Mesenteric fat pad (tissue), 1 donor: ENCODE measurements at places on chromosomes 12 and 14.
A peak's percentile ranks its signal among the peaks of the same experiment; 100 is the strongest.

DNA sequence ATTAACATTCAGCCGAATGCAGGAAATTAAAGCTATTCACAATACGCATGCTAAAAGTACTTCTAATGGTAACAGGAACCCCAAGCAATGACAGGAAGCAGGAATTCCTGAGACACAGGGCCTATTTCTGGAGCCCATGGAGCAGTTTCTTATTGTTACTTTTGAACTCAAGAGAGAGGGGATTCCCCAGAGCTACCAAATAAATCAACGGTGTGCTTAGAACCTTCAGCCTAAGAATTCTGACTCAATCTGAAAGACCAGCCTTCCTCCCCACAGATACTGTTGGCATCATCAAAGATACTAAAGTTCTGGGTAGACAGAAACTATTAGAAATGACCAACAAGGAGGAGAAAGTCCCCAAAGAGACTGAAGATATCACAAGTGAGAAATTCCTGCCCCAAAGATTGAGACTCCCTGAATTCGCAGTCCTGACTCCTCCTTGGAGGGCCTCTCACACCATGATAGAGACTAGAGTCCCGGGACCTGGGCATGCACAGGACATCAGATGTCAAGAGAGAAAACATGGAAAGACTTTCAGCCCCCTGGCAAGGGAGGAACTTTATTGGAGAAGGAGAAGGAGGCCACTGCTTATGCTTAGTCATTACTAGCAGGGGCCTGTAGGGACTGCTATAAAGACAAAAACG lies 32.7 kb downstream of the RTRAF start:
- no peak for DNase-seq

- no peak for DNase-seq
These were observed 29.5 kb downstream of the FOXA1 start for GRCh38 chr14:37565550-37565949.

DNA sequence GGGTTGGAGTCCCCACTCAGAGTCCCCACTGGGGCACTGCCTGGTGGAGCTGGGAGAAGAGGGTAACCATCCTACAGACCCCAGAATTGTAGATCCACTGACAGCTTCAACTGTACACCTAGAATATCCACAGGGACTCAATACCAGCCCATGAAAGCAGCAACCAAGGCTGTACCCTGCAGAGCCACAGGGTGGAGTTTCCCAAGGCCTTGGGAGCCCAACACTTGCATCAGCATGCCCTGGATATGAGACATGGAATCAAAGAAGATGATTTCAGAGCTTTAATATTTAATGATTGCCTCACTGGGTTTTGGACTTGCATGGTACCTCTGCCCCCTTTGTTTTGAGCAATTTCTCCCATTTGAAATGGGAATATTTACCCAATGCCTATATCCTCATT lies 80.4 kb downstream of the RASSF9 start:
- DNase-seq, result no peak

GRCh38 chr12:84124211-84124610 lies 788.4 kb downstream of the SLC6A15 start:
- no peak for DNase-seq

- DNase-seq, result no peak
These were observed 22.2 kb downstream of the PLBD1 start for GRCh38 chr12:14545144-14546124.

DNA sequence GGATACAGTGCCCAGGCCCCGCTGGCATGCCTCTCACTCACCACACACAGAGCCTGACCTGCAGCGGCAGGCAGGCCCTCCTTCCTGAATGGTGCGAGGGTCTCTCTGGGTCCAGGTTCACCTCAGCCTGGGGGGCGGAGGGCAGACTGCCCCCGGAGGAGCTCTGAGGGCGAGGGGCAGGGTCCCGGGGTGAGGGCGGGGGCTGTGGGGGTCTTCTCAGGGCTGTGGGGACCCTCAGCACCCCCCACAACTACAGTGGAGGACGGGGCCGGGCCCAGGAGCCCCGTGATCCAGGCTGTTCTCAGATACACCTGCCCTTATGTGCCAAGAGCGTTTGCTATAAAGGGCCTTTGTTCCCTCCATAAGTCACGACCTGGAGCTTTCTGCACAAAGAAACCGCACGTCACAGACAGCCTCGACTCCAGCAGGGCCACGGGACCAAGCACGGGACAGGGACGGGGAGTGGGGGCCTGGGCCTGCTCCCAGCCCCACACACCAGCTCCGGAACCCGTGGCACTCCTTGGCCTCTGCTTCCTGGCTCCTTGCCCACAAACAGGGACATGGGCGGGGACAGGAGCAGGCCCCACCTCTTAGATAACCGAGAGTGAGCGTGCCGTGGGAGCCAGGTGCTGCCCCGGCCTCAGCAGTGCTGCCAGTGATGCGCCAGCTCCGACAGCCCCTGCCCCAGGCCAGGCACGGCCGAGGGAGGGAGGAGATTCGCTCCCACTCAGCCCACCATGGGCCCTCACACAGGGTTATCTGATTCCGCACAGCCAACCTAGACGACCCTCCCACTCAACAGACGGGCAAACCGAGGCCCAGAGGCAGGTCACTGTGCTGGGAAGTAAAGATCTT lies 101.9 kb downstream of the RFLNA start:
- no peak for DNase-seq

DNA sequence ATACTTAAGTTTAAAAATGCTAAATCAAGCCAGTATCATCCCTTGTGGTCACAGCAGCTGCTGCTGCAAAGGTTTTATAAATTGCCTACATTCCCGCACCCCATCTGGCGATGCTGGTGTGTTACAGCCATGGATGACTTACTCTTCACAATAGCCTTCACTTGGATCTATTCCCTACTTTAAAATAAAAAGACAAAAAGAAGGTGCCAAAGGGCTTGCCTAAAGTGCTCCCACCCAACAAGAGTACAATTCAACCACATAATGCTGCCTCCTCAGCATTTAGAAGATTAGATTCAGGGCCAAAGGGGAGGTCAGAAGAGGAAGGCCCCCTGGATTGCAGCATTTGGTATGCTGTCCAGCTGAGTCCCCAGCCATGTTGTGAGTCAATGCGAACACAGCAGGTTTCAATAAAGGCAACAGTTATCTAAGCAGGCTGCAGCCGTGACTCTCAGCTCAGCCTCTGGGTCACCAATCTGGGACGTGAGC lies 176.1 kb downstream of the DAD1 start:
- no peak for DNase-seq

GRCh38 chr14:39173198-39173597 lies 1.9 kb upstream of the PNN start:
- DNase-seq, result no peak

- DNase-seq, result no peak
These were observed 164.8 kb downstream of the ITPR2 start for GRCh38 chr12:26668230-26668629.

- DNase-seq, result no peak
These were observed 206.0 kb downstream of the MYRFL start for GRCh38 chr12:70031046-70031445.

DNA sequence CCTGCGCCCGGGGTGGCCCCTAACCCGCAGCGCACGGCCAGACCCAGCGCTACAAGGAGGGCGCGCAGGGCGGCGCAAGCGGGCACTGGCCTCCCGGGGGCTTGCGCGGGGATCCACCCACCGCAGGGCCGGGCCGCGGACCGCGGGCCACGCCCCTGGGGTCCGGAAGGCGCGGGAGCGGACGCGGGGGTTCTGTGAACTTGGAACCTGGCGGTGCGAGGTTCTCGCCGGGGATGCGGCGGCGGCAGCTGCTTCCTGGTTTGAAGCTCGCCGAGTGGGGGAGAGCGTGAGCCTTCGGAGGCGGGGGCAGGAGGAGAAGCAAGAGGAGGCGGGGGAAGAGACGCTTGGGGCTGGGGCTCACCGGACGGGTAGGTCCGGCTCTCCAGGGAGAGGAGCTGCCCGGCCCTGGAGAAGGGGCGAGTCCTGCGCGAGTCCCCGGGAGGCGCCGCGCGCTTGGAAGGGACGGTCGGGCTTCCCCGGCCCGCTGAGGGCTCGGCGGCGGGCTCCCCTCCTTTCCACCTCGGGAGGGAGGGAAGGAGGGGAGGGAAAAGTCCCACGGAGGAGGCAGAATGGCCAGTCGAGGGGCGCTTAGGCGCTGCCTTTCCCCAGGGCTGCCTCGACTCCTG lies at the start of gene PRKCH:
PRKCH (plus strand) TSS at position 195 of the 626 bp plus-strand sequence. CDS start 523 bp downstream, outside the sequence.
- peak; percentile 93 for DNase-seq

GRCh38 chr14:71579331-71579730 lies 352.9 kb upstream of the RGS6 start:
- no peak for DNase-seq

- DNase-seq, result no peak
These were observed 119.7 kb upstream of the HIF1A start for GRCh38 chr14:61575551-61576150.

- DNase-seq, result no peak
These were observed 250.2 kb upstream of the OR4E1 start for GRCh38 chr14:21923820-21924219.

- DNase-seq, result no peak
These were observed 45.9 kb downstream of the TSPAN9 start for GRCh38 chr12:3122841-3123678.

GRCh38 chr12:120139958-120140357 lies 23.4 kb upstream of the RAB35 start:
- no peak for DNase-seq

DNA sequence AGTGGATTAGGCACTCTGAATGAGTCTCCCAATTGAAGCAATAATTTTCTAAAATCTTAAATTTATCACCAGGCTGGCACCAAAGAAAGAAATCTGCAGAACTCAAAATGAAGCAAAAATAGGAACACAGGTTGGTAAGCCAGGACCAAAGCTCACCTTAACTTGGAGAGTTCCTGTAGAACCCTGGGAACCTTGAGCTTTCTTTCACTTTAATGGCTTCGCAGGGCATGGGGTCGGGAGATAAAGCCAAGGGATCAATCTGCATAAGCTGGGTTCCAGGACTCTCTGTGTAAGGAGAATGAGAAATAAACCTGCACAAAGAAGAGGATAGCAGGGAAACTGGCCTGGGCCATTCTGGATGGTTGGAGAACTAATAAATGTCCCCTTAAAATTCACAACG lies 8.3 kb upstream of the VDR start:
- DNase-seq, result no peak

GRCh38 chr12:106269150-106269771 lies 21.4 kb upstream of the CKAP4 start:
- DNase-seq, result no peak

DNA sequence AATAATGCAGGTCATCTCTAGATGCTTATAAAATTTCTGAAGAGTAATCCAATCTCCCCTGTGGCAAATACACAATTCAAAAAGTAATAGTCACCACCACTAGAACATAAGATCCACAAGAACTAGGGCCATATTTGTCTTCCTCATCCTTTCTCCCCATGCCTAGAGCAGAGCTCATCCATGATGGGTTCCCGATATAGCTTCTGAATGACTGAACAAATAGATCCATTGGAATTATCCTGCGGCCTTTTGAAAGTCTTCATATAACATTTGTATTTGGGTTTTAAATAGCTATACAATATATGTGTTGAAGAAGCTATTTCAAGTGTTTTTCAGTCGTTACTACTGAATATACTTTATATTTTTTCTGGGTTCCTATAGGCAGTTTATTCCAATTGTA lies 5.7 kb downstream of the DCN start:
- DNase-seq, result no peak

GRCh38 chr12:105358789-105359188 lies 28.3 kb downstream of the C12orf75 start:
- DNase-seq, result no peak

DNA sequence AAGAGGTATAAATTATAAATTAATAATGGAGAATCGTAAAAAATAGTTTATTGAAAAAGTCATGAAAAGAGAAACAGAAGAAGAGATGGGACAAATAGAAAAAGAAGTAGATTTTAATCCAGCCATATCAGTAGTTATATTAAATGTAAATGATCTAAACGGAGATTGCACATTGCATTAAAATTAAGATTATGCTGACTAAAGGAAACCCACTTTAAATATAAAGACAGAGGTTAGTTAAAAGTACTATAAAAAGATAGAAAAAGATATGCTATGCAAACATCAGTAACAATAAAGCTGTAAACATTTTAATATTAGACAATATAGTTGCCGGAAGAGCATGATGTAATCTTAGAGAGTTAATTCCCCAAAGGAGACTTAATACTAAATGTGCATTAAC lies 5.4 kb upstream of the MBIP start:
- DNase-seq, result no peak

DNA sequence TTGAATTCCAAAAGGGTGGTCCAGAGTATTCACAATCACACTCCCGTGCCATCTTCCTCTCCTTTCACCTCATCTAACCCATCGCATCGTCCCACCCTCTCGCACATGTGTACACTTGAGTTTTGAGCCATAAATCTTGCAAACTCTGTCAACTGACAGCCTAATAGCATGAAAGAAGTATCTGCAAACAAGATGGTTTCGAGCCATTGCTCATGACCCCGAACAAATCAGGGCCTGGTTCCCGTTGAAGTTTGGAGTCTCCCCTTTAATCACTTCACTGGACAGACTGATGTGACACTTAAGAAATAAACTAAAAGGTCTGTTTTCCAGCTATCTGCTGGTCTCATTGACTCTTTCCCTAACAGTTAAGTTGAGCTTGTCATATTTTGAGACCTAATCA lies 223.6 kb upstream of the SOX5 start:
- DNase-seq, result no peak

- DNase-seq, result no peak
These were observed 223.0 kb upstream of the EGLN3 start for GRCh38 chr14:34173916-34174315.

GRCh38 chr12:65930114-65930828 lies 106.0 kb downstream of the HMGA2 start:
- DNase-seq, result no peak

- DNase-seq, result no peak
These were observed 135.0 kb upstream of the LRIG3 start for GRCh38 chr12:59055204-59055860.

DNA sequence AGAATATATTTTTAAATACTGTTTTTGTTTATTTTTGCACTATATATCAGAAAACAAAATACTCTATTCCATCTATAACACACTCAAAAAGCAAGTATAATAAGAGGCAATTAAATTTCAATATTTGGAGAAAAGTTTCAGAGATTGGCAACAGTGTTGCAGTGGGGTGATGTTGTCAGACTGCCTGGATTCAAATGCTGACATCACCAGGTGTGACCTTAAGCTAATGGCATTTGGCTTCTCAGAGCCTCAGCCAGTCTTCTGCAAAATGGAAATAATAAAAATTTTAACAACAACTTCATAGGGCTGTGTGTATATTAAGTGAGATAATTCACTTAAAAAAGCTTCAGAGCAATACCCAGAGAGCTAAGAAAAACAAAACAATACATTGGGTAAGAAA lies 74.7 kb downstream of the TMTC1 start:
- no peak for DNase-seq

- no peak for DNase-seq
These were observed 94.1 kb downstream of the GPHN start for GRCh38 chr14:66601932-66602578.

- DNase-seq, result no peak
These were observed 20.2 kb upstream of the CLEC4D start for GRCh38 chr12:8493084-8493483.
